ENCODE measurements at places on chromosomes 7 and 10.

DNA sequence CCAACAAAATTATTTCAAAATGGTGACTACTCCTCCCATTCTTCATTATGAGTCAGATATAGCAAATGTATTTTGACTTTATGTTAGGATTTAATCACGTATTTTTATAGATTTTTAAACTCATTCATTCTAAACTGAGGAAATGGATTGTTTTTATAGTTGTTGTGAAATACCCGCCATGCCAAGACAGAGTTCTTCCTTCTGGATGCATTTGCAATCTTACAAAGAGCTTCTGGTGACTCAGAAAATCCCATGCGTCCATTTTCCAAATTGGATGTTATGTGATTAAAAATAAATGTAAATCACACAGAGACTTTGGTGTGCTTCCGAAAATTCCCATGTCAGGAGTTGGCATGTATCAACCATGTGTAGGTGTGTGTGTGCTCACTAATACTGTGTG lies 179.3 kb downstream of the TRIL start:
- no peak for DNase-seq

DNA sequence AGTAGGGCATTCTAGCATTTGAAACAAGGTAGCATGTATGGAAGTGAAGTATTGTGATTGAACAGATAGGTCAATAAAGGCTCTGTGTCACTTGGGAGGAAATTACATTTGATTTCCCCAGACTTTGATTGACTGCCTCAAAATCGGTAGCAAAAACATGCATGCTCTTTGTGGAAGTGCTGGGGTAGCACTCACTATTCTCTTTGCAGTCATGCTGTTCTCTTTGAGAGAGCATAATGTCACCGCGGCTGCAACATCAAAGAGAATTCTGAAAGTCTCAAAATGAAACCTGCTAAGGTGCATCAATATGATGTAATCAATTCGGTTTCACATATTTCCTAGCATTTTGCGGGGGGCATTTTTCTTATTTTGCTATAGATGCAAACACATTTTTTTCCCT lies 64.2 kb downstream of the ARMC3 start:
- no peak for DNase-seq

GRCh38 chr7:46568420-46569132 lies 647.5 kb upstream of the IGFBP3 start:
- DNase-seq = no peak

DNA sequence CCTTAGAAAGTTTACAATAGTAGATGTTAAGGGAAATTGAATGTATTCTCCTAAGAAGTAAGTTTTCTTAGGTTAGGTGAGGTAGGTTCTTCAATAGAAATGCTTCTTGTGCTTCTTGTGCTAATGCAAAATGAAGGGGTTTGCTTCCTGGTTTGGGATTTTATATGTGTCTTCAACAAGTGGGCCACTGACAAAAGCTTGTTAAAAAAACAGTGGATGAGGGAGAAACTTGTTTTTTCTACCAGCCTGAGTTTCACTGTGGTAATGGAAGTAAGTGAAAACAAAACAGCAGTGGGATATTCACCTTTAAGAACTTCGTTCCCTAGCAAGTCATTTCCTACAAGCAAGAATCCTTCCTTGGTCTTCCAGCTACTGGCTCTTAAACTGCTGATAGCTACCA lies 107.5 kb downstream of the FOXP2 start:
- no peak for DNase-seq

GRCh38 chr10:3779158-3779741 lies 5.8 kb downstream of the KLF6 start:
- no peak for DNase-seq

- no peak for DNase-seq
These were observed 58.1 kb downstream of the PRTFDC1 start for GRCh38 chr10:24894309-24894708.

GRCh38 chr10:73768881-73769280 lies 13.0 kb upstream of the CHCHD1 start:
- DNase-seq = no peak

DNA sequence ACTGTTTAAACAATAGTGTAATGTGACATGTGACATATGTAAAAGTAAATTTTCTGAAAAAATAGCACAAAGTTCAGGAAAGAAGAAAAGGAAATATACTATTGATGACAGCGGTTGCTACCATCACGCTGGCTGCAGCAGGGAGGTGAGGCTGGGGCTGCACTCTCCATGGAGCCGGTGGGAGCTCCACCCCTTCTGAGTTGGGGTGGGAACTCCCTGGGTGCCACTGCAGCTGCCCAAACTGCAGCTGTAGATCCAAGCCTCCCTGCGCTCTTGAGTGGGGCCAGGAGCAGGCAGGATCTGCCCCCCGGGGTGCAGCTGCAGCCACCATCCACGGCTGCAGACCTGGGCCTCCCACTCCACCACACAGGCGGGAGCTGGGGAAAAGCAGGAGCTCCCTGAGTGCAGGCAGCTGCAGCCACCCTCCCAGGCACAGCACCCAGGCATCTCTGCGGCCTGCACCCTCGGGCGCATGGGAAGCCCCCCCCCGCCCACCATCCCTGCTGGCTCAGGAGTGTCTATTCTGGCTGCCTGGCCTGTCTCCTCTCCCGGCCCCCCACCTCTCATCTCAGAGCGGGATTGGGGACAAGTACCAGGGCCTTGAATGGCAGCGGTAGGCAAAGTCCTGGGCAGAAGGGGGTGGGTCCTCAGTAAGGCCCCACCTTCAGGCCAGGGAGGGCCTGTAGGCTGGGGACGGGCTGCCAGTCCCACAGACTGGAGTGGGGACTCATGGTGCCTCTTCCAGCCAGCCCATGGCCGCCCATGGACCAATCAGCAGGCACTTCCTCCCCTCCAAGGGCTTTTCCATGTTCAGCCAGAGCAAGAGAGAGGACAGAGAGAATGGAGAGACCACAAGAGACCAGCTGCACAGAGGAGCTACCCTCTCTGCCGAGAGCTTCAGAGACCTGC lies 50.1 kb downstream of the TNS3 start:
- DNase-seq = no peak

GRCh38 chr7:587767-588166 lies 68.1 kb upstream of the PDGFA start:
- DNase-seq = no peak

GRCh38 chr10:121325490-121326231 lies 272.6 kb downstream of the FGFR2 start:
- DNase-seq = no peak

DNA sequence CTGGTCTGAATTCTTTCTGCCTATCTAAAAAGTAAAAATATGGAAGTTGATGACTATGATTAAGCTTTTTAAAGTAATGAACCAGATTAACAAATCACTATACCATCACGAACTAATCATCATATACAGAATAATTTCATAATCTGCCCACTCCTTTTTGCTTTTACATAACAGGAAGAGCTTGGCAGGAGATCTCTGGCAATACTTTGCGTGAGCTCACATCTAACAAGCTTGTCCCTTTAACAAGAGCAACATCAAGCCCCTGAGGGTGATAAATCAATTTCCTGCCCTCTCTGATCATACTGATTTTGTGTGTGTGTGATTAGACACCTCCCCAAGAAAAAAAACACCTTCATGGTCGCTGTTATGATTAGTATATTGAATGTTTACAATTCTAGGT lies 143.5 kb upstream of the ASAH2 start:
- no peak for DNase-seq

- DNase-seq = no peak
These were observed 73.3 kb upstream of the RHEB start for GRCh38 chr7:151592868-151593486.

DNA sequence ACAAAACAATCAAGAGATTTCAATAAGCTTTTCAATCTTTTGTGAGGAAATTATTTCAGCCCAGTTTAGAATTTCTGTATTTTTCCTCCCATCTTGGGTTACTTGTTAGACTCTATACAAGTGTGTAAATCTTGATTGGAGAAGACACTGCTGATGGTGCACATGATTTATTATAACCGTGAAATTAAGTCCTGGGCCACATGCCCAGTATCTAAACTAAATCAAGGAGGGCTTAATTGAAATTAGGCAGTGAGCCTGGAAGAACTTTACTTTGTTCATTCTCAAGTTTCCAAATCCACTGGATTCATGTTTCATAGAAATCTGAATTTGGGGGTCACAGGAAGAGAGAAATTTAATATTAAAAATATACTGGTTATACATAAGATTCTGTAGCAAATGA lies 44.5 kb downstream of the CSTF2T start:
- DNase-seq = no peak

DNA sequence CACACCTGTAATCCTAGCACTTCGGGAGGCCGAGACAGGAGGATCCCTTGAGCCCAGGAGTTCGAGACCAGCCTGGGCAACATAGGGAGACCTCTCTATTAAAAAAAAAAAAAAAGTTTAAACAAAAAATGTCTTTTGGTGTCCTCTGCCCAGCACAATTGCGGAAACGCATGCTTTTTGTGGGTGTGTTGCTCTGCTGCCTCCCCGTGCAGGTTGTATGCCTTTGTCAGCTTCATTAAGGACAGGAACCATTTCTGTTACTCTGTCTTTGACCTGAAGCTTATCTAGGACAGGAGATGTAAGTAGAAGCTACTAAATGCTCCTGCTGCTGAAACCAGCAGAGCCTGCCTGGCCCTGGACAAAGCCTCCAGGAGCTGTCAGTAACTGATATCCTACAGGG lies 21.3 kb upstream of the ANKRD2 start:
- DNase-seq = no peak

DNA sequence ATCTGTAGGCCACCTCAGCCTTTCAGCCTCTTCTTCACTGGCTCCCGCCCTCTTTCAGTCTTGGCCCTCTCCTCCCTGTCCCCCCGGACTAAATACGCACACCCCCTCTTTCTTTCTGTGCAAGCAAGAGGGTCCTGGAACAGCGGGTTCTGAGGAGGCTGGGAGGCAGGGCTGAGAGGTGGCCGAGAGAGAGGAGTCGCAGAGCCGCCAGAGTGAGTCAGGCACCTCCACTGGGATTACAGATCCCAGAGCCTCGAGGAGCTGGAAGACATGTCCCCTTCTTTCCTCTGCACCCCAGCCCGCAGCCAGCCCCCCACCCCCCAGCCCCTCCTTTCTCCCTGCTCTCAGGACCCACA lies 182 bp downstream of the CCDC136 start:
- no peak for DNase-seq

DNA sequence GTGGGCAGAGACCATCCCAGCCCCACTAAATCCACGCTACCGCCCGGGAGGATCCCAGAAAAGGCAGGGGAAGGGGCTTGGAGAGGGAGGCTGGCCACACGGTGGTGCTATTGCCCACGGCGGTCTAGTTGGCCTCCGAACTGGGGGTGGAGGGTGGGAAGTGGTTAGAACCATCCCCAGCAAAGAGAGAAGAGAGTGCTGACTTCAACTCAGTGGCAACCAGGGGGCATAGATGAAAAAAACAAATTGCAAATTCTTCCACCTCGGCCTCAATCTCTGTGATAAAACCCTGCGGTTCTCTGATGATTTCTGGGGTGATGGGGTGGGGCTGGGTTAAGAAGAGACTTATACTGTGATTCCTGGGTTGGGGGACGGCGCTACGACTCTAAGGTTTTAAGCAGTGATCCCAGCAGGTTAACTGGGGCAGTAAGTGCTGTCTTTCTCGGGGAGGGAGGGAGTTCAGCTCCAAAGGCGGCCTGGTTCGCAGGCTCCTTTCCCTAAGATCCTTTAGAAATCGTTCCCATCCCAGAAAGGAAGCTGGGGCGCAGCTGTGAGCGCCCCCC lies 154.5 kb upstream of the LYZL2 start:
- peak; percentile 72 for DNase-seq

- no peak for DNase-seq
These were observed 34.5 kb downstream of the ADAP1 start for GRCh38 chr7:919924-920341.

DNA sequence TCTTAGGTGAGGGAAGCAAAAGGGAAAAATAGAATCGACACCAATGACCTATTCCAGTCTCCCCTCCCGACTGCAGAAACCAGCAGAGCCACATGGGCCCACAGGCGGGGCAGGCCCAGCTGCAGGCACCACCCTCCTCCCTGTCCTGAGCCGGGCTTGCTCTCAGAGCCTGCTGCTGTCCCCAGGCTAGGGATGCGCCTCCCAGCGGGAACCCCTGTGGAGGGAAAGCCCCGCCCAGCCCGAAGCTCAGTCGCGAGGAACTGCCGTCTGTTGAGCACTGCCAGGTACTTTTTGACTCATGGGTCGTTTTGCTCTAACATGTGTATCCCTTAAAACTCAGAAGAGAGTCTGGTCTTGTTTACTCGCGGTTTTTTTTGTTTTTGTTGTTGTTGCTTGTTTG lies 124.5 kb upstream of the RET start:
- DNase-seq = no peak

DNA sequence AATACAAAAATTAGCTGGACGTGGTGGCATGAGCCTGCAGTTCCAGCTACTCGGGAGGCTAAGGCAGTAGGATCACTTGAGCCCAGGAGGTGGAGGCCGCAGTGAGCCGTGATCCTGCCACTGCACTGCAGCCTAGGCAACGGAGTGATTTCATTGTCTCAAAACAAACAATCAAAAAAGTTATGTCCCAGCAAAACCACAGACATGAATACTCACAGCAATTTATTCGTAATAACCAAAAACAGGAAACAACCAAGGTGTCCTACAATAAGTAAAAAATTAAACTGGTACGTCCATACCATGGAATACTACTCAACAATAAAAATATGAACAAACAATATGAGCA lies 11.6 kb upstream of the CYTH3 start:
- DNase-seq = no peak

DNA sequence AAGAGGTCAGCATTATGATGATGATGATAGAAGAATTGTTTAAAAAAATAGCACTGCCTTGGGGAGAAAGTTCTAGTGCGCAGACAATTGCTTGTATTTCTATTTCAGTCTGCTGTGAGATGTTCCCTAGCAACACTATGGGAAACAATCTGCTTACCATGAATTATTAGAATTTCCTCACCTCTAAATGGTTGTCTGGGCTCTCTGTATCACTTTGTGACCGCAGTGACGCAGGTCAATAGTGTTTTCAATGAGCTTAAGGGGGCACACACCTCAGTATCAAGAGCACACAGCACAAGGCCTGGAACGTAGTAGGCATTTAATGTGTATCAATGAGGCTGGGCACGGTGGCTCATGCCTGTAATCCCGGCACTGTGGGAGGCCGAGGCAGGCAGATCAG lies 98.9 kb upstream of the TARP start:
- no peak for DNase-seq

DNA sequence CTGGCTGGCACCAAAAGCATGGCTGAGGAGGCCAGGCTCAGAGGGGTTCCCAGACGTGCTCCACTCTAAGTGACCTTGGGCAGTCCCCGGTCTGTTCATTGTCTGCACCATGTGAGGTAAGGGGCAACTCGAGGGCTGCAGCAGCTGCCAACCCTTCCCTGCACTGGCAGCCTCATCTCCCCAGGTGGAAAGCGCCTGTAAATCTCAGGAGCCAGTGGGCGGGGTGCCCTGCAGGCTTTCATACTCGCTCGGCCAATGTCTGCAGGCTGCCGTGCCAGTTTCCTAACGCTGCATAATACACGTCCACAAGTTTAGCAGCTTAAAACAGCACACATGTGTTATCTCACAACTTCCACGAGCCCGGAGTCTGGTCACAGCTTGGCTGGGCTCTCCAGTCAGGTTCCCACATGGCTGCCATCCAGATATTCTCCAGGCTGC lies 12.6 kb upstream of the GDF10 start:
- no peak for DNase-seq

- no peak for DNase-seq
These were observed 141.2 kb upstream of the ABCB5 start for GRCh38 chr7:20474249-20474648.

- no peak for DNase-seq
These were observed 15.7 kb downstream of the TMEM106B start for GRCh38 chr7:12226756-12227155.

GRCh38 chr7:151416112-151416940 lies 6.5 kb upstream of the WDR86 start:
- DNase-seq = no peak
